ENCODE measurements at places on chromosomes 7 and 10. TPM values are rescaled to one million over a fixed set of nuclear protein-coding genes. Genes with fewer than 3 reads are reported as not detected.

The FBXO24 gene
- 0.43 TPM for total RNA-seq

DNA sequence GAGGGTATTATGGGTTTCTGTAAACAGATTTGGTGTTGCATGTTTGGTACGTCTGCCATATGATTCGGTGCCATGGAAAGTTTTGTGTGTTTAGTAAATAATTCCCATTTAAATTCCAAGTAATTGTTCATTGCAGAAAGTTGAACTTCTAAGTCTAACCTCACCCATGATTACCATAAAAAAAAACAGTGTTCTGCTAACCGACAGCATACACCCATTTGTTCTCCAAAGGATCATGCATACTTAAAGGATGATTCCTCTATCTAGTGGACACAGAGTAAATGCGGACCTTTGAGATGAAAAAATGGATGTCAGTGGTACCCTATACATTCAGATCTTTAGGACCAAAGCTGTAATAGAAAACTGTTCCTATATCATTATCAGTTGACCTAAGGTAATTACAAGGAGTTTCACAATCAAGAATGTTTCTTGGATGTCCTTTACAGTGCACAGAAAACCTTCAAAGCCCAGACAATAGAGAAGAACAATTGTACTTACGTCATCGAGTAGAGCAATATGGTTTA is 209.9 kb downstream of the CRPPA start:
- no peak for DNase-seq

The ADRB1 gene
- not detected for total RNA-seq

The SORBS1 gene
- 8.2 TPM for total RNA-seq

The PDK4 gene
- under 0.01 TPM for total RNA-seq
